ENCODE measurements at places on chromosomes 2 and 18. TPM values are rescaled to one million over a fixed set of nuclear protein-coding genes. Genes with fewer than 3 reads are reported as not detected.

TGFA gene
- 25.8 TPM for total RNA-seq

DNA sequence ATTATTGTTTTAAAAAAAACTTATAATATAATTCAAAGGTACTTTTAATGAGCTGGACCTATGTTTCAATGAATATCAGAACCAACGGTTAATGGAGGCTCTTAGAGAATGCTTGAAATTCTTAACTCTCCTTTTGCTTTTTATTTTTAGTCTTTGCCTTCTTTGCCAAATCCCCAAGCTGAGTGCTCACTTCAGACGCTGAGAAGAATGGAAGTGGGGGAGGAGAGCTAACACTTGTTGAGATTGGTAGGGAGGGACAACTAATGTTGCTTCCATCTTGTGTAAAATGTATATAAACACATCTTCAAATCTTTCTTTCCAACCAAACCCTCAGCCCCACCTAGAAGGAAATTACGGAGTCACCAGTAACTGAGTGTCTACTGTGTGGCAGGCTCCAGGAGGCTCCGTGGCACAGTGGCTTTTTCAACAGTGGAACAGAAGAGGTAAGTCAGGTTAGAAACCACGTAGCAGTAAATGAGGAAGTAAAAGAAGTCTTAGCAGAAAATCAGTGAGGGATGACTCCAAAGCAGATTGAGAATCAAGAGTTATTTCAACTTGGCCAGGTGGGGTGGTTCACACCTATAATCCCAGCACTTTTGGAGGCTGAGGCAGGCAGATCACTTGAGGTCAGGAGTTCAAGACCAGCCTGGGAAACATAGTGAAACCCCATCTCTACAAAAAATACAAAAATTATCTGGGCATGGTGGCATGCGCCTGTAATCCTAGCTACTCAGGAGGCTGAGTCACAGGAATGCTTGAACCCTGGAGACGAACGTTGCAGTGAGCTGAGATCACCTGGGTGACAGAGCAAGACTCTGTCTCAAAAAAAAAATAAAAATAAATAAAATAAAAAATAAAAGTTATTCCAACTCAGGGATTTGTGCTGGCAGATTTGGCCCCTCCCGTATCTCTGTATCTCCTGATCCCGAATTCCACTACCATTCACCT is 45.0 kb upstream of the CREB1 start:
- DNase-seq: no peak

DNA sequence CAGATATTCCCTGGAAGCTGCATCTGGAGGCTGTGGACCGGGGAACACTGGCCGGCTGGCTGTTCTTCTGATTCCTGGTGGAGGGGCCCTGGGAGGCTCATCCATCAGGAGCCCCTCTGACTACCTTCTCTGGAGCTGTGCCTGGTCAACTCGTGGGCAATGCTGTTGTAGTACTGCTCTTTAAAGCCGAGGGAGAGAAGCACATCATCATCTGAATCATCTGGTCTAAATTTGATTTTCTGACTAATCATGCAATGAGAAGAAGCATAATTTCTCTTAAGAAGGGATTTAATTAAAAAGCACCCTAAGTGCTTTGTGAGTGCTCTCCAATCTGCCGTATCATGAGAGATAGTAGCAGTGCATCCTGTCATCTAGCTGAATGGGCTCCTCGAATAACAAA is 229.5 kb downstream of the FHOD3 start:
- no peak for DNase-seq

- DNase-seq: no peak
Observed at GRCh38 chr2:17573085-17573803, 32.7 kb downstream of the VSNL1 start.

DNA sequence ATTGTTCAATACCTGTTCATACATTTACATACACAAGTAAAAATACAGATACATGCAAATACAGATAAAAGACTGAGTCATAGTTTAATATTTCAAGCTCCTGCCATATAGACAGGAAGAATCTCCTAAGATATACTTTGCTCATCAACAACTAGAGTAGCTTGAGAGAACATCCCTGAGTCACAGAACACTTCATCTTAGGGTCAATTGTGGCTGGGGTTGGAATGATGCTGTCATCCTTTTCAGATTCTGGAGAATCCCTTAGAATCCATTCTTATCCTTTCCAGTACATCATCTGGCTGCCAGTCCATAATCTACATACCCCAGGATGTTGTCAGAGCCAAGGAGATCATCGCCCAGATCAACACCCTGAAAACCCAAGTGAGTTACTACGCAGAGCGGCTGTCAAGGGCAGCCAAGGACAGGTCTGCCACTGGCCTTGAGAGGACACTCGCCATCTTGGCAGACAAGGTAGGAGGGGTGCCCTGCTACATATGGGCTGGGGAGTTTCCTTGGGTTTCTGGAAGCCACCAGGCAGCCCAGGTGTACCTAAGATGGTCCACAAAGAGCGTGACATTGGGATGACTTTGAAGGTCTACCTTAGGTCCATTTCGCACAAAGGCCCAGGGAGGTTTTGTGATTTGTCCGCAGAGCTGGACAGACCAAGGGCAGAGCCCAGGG is 55.7 kb downstream of the COA5 start:
- DNase-seq: peak; percentile 36

DNA sequence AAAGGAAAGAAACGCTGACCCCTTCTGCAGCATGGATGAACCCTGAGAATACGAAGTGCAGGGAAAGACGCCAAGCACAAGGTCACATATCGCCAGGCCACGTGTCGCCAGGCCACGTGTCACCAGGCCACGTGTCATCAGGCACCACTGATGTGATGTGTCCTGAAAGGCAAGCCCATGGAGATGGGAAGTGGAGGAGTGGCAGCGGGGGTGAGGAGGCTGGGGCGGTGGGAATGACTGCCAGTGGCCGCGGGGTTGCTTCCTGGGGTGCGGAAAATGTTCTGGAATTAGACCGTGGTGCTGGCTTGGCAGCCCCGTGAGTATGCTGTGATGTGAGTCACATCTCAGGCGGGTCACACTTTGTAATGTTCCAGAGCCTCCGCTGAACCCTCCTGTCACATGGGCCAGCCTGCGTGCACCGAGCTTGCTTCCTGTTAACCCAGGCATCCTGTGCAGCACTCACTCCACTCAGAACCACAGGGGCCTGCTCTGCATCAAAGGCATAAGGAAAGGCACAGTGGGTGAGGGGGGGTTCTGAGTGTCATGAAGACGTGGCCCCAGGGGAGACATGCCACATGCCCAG is 39.0 kb downstream of the SLC66A2 start:
- no peak for DNase-seq

DNA sequence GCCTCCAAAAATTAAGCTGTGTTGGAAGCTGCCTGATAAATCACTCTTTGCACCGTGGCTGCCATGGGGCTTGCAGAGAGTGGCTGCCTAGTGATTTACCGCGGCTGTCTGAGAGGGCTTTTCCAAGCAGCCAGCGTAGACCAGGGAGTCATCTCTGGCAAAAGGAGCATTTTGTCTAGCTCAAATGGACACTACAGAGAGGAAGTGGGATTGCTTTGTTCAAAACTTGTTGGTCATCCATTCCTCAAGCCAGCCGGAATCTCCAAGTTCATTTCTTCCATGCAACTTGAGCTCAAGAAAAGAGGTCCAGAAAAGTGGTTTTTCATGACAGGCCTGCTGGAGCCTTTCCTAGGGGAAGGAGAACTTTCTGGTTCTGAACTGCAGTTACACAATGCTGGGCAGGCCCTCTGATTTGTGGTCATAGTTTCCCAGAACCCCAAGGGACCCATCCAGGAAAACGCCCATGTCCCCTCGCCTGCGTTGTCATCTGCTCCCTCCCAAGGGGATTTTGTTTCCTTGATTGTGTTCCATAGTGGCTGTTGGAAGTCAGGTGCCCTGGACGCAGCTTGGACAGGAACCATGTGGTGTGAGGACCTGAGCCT is 108.1 kb downstream of the TRIB2 start:
- DNase-seq: no peak

DNA sequence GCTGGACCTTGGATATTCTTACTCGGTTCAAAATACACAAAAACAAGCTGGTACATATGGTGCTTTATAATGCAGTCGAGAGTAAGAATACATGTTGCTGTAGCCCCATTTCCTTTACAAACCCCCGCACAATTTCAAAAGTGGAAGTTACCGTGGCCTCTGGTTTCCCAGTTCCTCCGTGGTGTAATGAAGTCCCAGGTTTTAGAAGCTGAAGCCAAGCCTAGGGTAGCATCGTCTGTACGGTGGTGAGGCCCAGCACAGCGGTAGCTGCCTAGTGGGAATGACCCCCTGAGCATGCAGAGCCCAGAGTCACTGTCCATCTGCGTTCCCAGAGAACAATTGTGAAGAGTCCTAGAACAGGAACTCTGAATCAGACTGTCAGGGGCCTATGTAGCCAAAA is 171.8 kb downstream of the ASXL3 start:
- DNase-seq: no peak

DNA sequence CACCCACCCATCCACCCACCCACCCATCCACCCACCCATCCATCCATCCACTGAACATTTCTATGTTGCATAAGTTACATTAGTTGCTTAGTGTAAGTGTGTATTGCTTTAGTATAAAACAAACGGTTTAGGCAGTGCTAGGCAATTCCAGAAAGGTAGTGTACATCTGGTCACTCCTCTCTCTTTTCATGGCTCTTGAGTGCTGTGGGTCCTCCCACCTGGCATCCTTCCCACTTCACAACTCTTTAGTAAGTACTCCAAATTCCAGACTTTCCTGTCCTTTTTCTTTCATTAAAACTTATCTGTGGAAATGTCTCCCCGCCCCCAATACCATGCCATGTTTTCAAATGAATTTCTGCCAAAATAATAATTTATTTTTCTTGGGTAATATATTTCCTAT is 122.5 kb downstream of the PLEKHM3 start:
- DNase-seq: no peak
